Stimulated activated CD4-positive, alpha-beta T cell treated with anti-CD3 and anti-CD28 coated beads, Interleukin-4, amount 100 ng/mL, for 1 hour (primary cell): ENCODE measurements at places on chromosomes 7 and 10.
A peak's percentile ranks its signal among the peaks of the same experiment; 100 is the strongest.

GRCh38 chr7:49797987-49798660 lies 24.7 kb downstream of the VWC2 start:
- no peak for DNase-seq

GRCh38 chr10:91788527-91788926 lies 9.7 kb upstream of the TNKS2 start:
- DNase-seq: no peak

GRCh38 chr7:101936223-101936610 lies 118.8 kb downstream of the CUX1 start:
- no peak for DNase-seq

DNA sequence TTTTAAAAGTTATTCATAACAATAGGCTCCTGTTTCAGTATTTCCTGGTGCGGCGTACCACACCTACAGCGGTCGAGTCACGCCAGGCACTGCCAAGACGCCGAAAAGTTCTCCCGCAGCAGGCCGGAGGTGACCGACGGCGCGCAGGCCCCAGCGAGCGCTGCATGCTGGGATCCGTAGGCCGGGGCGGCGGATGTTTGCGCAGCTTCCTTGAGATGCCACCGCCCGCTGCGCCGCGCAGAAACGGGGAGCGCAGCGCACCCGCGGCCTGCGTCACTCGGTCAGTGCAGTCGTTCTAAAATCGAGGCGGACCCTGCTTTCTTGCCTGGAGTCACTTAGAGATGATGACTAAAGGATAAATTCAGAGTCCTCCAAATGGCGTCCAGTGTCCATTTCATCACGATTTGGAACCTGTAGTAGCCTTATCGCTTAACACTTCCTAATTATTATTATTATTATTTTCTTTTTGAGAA lies 1.3 kb upstream of the KIF11 start:
- DNase-seq: peak; percentile 88

- DNase-seq: no peak
These were observed 53.0 kb downstream of the PDZD8 start for GRCh38 chr10:117322260-117322659.

DNA sequence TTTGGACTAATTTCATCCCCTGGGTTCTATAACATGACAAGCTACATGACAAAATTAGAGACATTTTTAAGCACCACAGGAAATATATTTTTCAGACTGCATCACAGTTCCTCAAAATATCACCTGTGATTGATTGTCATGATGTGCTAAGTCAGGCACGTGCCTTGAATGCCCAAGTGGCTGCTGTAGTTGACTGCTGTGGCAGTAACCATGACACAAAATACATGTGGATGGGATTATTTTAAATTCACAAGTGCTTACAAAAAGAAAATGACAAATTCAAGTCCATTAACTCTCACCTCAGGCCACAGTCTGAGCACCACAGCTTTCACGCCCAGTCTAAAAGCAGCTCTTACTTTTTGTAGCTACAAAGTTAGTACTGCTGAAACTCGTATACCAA lies 45.5 kb downstream of the TNPO3 start:
- no peak for DNase-seq

DNA sequence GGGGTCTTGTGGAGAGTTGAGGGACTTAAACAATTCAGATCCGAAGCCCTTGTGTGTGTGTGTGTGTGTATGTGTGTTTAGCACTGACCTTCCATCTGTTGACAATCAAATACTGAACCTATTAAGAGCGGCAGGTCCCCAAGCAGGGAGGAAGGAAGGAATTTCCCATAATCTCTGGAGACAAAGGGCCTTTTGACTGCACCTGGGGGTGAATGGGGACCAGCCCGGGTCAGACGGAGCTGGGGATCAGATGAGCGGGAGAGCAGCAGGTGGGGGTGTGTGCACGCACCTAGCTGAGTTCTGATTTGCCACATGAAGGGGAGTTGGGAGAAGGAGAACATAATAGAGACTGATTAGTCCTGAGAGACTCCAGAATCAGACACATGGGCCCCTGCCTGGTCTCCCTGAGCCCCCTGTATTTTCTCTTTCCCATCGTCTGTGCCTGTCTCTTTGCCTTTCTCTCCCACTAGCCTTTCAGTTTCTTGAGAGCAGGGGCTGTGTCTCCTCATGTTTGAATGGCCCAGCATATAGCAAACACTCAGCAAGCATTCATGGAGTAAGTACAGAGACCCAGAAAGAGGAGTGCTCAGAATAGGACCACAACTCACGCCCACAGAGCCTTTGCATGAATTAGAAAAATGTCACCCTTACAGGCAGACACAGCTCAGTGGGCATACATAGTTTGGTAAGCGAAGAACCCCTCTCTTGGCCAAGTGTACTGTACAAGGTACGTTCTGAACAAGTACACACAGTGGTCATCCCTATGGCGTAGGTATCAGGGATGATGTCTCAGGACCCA lies 288.3 kb upstream of the HABP2 start:
- DNase-seq: no peak

DNA sequence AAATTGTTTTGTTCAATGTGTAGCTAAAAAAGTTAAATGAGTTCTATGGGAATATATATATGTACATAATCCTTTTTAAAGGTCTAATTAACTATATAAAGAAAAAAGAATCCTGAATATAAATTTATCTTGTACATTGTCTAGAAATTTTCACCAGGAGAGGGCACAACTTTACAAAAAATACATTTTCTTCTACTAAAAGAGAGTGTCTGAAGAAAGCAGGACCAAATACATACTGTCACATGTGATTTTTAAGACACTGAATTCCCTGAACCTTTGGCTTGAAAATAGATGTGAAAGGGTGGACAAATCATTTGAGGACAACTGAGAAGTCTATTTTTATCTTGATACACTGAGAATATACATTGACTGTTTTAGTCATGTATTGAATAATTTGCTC lies 204.3 kb downstream of the DGKB start:
- DNase-seq: no peak

DNA sequence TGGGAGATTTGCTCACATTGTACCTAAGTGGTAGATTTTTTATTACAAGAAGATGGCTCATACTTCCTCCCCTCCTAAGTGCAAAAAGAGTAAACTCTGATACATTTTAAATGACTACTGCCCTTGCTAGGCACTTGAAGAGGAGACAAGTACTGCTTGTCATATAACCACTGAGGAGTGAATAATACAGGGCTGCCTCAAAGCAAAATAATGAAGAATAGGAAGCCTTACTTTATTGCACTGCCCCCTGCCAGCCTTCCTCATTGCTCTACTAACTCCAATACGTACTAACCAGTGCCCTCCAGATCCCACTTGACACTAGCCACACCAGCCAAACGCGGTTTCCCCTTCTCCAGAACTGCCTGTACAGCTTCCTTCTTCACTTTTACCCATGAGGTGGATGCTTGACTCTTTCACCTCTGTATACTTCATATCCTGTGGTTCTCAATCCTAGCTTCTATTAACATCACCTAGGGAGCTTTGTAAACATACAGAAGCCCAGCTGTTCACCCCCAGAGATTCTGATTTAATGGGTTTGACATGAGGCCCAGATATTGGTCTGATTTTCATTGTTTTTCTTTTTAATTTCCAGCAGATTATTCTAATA lies 11.7 kb upstream of the MTERF1 start:
- DNase-seq: no peak

- no peak for DNase-seq
These were observed 49.9 kb upstream of the CAMK2B start for GRCh38 chr7:44375236-44375699.

GRCh38 chr10:3946234-3947229 lies 161.5 kb upstream of the KLF6 start:
- no peak for DNase-seq
